Immature natural killer cell (primary cell): ENCODE measurements at places on chromosomes 3 and 15. TPM values are rescaled to one million over a fixed set of nuclear protein-coding genes. Genes with fewer than 3 reads are reported as not detected.

NANOGP8 gene
- polyA plus RNA-seq, result not detected

BTD gene
- polyA plus RNA-seq, result 32.7 TPM

GRK7 gene
- polyA plus RNA-seq, result 0.09 TPM

DNA sequence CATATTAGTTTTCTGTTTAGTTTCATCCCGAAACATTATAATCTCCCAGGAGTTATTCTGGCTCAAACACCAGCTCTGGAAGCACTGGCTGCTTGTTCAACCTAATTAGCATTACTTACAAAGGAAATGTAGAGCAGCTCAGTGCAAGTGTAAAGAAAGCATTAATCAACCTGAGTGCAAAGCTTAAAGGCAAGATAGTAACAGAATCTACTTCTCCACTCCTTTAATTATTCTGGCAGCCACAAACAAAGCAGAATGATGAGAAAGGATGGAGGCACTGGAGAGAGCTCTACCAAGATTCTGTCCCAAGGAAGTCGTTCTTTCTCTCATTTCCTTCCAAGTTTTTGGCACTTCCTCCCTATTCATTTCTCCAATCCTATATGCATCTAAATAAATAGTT, 1384.0 kb downstream of the ZPLD1 start:
- no peak for DNase-seq

- no peak for DNase-seq
Measured at GRCh38 chr3:179464323-179465092, 13.2 kb upstream of the GNB4 start.

DNA sequence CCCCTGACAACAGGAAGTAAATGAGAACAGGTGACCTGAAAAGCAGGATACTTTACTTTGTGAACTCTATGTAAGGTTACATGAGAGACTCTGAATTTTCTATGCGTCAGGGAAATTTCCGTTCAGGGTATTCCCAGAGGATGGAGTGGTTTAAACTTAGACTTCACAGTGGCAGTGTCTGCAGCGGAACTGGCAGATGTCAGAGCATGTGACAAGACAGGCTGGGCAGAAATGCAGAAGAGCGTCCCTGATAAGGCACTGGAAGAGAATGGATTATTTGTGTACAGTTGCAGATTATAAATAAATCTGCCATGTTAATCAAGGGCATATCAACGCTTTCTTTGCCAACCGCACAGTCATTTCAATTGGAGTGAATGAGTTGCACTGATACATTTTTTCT, 598.4 kb upstream of the ZNF717 start:
- DNase-seq, result no peak
